ENCODE measurements at places on chromosomes 5 and 9.

DNA sequence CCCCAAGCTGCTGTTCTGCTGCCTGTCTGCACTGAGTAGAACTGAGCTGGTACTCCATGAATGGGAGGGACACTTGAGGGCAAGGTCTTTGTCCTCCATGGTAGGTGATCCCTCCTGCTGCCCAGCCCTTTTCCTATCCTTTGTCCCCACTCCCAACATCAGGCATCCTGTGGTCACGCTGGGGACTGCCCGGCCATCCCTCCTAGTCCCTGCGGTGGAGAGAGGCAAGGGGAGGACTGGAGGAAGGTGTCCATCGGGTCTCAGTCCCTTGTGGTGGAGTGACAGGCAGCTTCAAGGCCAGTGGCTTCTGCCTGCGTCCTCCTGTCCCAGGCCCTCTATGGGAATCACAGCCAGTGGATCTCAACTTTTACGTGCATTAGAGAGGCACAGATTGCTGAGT is 25.9 kb downstream of the ROR2 start:
- no peak for DNase-seq

DNA sequence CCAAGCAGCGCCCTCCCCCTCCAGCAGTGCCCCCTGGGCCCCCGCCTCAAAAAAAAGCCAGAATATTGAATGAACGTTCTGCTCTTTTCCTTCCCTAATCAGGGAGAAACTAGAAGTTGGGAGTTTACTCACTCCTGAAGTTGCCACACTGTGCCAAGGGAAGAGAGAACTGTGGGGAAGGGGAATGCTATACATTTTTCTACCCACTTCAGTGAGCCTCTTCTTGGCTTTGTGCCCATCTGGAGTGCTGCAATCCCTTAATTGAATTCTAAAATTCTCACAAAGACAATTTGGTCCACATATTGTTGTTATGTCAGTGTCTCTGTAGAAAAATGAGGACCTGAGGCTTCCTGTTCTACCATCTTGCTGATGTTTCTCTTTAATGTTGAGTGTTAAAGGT is 443.7 kb downstream of the DIRAS2 start:
- no peak for DNase-seq

DNA sequence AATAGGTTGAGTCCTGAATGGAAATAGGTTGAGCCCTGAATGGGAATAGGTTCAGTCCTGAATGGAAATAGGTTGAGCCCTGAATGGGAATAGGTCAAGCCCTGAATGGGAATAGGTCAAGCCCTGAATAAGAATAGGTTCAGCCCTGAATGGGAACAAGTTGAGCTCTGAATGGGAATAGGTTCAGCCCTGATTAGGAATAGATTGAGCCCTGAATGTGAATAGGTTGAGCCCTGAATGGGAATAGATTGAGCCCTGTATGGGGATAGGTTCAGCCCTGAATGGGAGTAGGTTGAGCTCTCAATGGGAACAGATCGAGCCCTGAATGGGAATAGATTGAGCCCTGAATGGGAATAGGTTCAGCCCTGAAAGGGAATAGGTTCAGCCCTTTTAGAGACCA is 590.8 kb upstream of the ADAMTS16 start:
- no peak for DNase-seq

DNA sequence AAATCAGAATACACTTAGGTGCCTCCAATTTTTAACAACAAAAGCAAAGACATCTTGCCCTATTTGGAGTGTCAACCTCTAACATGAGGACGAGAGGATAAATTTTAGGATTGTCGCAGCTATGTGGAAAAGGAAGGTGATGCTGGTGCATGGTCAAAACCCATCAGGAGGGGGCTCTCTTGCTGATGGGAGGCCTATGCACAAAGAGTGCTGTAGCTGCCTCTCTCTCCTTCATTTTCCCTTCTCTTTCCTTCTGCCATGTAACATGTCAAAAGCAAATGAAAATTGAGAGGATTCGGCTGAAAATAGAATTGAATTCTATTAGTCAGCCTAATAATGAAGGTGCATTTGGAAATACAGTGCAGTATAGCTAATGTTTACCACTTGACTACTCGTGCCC is 578.7 kb upstream of the ZNF462 start:
- DNase-seq, result no peak

DNA sequence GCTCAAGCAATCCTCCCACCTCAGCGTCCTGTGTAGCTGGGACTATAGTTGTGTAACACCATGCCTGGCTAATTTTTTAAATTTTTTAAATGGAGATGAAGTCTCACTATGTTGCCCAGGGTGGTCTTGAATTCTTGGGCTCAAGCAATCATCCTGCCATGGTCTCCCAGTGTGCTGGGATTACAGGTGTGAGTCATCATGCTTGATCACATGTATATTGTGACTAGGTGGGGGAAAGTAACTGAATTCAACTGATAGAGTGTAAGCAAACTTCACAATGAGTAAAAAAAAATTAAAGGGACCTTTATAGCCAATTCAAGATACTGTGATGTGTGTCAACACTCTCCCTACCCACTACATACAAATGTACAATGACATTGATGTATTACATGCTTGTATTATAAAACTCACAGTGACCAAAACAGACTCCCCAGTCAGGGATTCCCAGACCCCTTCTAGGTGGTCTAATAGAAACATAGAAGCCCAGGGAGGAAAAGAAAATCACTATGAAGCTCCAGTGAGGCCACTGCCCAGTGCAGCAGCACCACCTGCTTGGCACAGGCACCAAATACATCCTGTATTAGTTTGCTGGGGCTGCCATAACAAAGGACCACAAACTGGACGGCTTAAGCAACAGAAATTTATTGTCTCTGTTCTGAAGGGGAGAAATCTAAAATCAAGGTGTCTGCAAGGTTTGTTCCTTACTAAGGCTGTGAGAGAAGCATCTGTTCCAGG is 8.8 kb downstream of the PLGRKT start:
- DNase-seq, result no peak

GRCh38 chr9:38022995-38023394 is 46.0 kb downstream of the SHB start:
- no peak for DNase-seq

DNA sequence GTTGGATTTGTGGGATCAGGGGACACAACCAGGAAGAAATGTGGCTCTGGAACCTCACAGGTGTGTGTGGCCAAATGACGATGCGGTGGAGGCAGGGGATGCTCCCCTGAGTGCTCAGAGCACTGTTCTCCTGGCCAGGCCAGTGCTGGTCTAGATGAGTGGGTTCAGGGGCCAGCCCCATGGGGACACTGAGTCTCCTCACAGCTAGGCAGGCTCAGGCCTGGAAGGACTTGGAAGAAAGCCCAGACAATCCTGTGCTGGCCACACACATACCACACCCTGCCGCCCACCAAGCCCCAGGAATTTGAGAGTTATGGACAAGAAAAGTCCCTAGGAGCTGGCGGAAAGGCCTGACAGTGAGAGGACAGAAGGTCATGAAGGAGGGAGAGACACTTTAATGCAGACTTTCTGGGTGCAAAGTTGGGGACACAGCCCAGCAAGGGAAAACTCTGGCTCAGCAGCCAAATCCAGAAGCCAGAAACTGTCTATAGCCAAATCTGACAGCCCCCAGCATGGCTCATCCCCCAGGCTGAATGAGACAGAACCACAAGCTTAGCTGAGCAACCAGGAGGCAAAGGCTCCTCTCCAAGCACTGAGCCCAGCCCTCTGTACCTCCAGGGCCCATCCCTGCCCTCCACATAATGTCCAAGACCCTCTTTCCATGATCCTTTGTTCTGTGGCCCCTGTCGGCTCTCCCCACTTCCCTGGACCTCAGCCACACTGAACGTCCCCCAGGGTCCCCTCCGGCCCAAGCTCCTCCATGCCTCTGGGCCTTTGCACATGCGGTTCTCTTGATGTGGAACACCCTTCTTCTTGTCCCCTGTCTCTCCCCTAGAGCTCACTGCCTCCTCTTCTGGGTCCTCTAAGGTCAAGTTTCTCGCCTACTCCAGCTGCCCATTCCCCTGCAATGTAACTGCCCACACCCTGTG is 22.4 kb downstream of the LHX6 start:
- no peak for DNase-seq

DNA sequence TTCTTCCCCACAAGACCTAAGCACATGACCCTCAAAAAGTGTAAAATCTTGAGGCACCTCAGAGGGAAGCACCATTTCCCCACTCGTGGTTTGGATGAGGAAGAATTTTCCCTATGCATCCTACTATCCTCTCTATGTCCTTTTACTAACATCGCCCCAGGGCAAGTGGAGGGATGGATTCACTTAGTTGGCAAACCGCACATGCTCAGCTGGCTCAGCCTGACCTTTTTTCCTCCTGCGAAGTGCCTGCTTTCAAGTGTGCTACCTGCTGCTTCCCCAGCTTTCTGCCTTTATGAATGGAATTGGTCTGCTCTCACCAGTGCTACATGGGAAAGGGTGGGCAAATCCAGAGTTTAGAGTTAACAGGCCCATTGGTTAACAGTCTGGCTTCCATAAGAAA is 56.6 kb upstream of the IFNK start:
- no peak for DNase-seq

DNA sequence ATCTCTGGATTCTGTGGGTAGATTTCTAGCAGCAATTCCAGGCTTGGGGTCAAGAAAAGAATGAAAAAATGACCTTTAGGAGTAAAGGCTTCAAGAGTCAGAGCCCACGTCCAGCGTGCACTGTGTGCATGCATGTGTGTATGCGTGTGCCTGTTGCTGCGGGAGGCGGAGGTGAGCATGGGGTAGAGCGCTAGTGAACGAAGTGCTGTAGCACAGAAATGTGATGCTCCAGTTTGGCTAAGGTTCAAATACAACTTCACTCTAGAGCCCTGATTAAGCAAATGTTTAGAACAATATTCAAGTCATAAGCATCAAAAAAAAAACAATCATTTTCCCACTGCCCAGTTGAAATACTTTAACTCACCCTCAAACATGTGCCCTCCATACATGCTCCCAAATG is 403.9 kb downstream of the ZNF608 start:
- DNase-seq, result no peak

GRCh38 chr5:151097061-151097460 is 16.2 kb upstream of the TNIP1 start:
- no peak for DNase-seq

DNA sequence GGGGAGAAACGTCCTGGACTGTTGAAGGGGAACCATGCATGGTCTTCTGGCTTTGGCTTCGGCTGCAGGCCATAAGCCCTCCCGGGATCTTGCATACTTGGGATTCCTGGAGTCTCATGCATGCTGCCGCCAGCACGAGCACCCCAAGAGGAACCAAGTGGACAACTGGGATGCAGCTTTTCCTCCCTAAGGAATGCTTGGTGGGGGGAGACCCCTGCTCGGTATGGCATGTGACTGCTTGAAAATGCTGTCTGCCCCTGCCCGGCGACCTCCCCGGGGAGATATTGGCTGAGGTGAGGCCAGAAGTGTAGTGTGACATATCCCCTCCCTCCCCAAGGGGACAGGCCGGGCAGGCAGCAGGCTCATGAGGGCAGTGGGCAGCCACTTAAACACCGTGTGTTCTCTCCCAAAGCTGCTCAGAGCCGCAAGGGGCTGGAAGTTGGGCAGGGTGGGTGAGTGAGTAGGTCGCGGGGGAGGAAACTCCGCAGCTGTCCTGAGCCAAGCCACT is 15.7 kb downstream of the TMEM171 start:
- no peak for DNase-seq

GRCh38 chr9:33684831-33685230 is 110.5 kb upstream of the PRSS3 start:
- DNase-seq, result no peak

GRCh38 chr5:22549876-22550671 is 303.1 kb downstream of the CDH12 start:
- DNase-seq, result no peak

GRCh38 chr9:137073992-137074399 is 3.3 kb upstream of the UAP1L1 start:
- DNase-seq, result peak; percentile 69

DNA sequence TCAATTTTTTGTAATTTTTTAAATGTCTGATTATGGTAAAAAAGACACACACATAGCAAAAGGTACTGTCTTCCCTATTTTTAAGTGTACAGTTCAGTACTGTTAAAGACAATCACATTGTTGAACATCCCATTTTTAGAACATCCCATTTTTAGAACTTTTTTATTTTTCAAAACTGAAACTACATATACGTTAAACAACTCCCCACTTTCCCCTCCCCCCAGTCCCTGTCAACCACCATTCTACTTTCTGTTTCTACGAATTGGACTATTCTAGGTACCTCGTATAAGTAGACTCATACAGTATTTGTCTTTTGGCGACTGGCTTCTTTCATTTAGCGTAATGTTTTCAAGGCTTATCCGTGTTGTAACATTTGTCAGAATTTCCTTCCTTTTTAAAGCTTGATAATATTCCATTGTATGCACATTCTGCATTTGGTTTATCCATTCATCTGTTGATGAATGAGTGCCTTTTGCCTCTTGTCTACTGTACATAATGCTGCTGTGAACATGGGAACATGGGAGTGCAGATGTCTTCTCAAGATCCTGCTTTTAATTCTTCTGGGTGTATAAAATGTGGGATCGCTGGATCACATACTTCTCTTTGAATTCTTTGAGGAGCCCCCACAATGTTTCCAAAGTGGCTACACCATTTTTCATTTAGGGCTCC is 154.0 kb downstream of the PIK3R1 start:
- no peak for DNase-seq

GRCh38 chr9:105656131-105656921 is 5.9 kb upstream of the TAL2 start:
- peak; percentile 56 for DNase-seq

All from Peyer's patch (tissue), 4 donors.